ENCODE measurements at places on chromosomes 12 and 14.

- DNase-seq = peak; percentile 70
Measured at GRCh38 chr14:31229638-31230572, 22.3 kb upstream of the HECTD1 start.

GRCh38 chr12:124126950-124127655, 154.1 kb downstream of the ZNF664 start:
- DNase-seq = no peak

DNA sequence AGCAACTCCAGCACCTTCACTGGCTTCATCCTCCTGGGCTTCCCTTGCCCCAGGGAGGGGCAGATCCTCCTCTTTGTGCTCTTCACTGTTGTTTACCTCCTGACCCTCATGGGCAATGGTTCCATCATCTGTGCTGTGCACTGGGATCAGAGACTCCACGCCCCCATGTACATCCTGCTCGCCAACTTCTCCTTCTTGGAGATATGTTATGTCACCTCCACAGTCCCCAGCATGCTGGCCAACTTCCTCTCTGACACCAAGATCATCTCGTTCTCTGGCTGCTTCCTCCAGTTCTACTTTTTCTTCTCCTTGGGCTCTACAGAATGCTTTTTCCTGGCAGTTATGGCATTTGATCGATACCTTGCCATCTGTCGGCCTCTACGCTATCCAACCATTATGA, 6.8 kb downstream of the OR11G2 start:
- no peak for DNase-seq

DNA sequence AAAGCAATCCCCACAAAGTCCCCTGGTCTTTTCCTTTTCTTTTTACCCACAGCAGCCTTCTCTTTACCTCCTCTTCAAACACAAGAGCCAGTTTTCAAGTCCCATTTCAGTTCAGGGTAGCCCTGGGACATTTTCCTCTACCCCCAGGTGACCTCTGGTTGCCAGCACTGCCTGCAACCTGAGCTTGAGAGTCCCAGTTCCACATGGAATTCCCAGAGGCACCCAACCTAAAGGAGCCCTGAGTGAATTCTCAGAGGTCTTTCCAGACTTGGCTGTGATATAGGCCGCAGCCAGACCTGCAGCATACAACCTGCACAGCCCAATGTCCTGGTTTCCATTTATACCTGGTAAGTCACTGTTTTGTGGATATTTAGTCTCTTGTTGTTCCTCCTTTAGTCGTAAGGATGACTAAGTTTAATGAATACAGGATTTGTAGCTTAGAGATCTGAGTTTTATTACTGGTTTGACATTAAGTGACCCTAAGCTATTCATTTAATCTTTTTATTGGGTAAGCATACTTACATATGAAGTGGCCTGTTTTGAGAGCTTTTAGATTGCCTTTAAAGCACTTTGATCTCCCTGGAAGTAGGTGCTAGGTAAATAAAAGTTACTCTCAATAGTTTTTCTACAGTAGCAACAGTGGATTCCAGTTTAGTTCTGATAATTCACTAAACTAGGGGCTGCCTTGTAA, 159.8 kb downstream of the TGFB3 start:
- peak; percentile 11 for DNase-seq

DNA sequence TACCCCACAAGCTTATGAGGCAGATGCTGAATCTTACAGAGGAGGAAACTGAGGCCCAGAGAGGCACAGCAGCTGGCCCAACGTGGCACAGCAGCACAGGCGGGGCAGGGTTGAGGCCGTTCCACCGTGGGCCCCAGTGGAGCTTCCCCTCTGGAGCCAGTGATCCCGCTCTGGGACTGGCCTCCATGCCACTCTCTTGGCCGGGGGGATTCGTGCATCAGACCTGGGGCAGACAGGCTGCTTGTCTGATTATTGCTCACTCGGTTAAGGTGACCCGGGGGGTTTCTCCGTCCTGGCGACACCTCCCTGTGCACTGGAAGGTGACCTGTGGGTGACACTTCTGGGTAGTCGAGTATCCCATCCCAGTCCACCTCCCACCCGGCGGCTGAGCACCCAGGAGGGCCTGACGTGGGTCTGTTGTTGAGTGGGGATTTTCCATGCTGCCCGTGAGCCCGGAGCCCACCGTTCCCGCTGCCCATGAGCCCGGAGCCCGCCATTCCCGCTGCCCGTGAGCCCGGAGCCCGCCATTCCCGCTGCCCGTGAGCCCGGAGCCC, 27.8 kb downstream of the NOC4L start:
- no peak for DNase-seq

DNA sequence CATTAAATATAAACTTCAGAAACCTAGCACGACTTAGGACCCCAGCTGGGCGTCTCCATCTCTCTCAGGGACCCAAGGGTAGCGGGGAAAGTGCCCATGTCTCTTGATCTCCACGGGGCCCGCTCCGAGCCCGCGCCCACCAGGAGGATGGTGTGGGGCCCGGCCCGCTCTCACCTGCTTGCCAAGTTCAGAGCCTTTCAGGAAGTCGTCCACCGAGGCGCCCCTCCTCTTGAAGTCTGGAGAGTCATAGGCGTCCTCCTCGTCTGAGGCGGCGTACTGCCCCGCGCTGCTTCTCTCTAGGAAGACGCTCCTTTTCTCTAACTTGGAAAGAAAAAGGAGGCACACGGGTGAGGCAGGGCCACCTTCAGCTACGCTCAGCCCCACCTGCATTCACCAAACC, 96.9 kb downstream of the PIWIL1 start:
- DNase-seq = no peak

GRCh38 chr12:57129889-57130288, 1.6 kb downstream of the LRP1 start:
- DNase-seq = no peak

DNA sequence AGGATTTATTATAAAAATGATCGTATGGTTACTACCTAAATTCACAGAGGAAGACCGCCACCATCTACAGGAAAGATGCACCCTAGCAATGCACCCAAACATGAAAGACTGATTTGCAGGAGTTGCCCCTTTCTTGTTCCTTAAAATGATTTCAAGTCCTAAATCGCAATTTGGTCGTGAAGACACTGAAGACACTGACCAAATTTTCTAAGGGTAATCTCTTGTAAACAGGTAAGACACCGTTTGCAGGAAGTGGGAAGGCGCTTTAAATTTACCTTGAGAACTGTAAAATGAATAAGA, 1.0 kb downstream of the SOS2 start:
- no peak for DNase-seq

DNA sequence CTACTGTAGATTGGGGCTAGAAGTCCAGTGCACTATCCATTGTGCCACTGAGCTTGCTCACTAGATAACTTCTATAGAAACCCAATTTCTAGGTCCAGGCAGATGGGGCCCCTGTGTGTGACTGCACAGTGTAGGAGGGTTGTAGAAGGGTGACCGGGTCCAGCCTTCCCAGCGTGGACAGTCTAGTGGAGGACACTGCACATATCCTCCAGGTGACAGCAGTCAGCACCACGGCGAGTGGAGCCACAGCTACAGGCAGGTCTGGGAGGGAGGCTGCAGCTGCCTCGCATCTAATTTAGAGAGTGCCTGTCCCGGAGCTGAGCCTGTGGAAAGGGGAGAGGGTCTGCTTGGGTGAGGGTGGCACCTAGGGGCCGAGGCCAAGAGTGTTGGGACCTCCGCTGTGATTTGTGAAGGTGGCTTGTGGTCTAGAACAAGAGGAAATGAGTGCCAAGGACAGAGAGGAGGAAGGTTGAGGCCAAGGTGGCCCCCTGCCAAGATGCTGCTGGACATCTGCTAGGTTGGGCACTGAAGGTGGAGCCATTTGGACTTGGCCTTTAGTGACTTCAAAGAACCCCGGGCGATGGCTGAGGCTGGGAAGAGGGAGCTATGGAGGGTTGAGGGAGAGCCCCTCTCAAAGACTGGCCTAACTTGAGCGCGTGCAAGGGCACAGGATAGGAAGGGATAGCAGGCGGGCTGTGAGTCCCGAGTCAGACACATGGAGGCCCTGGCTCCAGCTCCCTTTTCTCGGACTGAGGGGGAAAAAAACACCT, 46.0 kb upstream of the TRAF3 start:
- no peak for DNase-seq

GRCh38 chr14:90319173-90319572, 12.6 kb downstream of the NRDE2 start:
- no peak for DNase-seq

- no peak for DNase-seq
Measured at GRCh38 chr12:26017484-26018211, 59.2 kb downstream of the RASSF8 start.

DNA sequence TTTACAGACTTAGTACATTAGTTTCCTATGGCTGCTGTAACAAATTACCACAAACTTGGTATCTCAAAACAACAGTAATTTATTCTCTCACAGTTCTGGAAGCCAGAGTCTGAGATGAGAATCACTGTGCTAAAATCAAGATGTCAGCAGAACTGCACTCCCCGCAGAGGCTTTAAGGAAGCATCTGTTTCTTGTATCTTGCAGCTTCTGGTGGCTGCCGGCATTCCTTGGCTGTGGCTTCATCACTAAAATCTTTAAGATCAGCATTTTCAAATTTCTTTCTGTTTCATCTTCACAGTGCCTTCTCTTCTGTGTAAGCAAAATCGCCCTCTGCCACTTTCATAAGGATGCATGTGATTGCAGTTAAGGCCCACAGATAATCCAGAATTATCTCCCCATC, 9.4 kb downstream of the STON2 start:
- DNase-seq = no peak

- DNase-seq = no peak
Measured at GRCh38 chr12:74111688-74112360, 425.8 kb upstream of the ATXN7L3B start.

GRCh38 chr12:49026678-49027480, 8.3 kb upstream of the PRKAG1 start:
- DNase-seq = no peak

- no peak for DNase-seq
Measured at GRCh38 chr12:80756875-80757274, 40.2 kb downstream of the MYF5 start.

- no peak for DNase-seq
Measured at GRCh38 chr12:5017638-5018348, 25.9 kb upstream of the KCNA5 start.

DNA sequence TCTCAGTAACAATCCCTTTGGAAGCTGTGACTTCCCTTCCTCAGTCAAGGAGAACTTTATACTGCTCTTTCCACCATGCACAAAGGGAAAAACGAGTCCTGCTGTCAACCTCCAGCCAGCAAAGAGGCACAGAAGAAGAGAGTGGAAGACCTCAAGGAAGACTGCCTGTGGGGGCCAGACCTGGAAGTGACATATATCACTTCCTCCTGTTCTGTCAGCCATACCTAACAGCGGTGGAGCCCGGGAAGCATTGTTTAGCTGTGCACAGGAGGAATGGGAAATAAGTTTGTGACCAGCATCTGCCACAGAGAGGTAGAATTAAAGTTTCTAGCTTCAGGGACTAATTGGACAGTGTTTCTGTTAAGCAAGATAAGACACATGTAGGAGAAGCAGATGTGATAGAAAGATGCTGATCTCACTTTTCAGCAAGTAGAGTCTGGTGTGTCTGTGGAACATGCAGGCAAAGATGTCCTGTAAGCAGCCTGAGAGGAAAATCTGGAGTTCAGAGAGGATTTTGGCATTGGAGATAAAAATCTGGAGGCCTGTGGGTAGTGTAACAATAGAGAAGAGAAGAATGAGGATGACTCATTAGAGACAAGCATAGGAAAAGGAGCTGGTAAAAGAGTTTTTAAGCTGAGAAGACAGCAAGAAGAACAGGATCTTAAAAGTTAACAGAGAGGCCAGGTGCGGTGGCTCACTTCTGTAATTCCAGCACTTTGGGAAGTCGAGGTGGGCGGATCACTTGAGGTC, 141.6 kb upstream of the CPSF6 start:
- no peak for DNase-seq

GRCh38 chr14:35365130-35366055, 39.2 kb downstream of the NFKBIA start:
- DNase-seq = peak; percentile 90

GRCh38 chr12:65653946-65654629, 170.2 kb upstream of the HMGA2 start:
- no peak for DNase-seq

DNA sequence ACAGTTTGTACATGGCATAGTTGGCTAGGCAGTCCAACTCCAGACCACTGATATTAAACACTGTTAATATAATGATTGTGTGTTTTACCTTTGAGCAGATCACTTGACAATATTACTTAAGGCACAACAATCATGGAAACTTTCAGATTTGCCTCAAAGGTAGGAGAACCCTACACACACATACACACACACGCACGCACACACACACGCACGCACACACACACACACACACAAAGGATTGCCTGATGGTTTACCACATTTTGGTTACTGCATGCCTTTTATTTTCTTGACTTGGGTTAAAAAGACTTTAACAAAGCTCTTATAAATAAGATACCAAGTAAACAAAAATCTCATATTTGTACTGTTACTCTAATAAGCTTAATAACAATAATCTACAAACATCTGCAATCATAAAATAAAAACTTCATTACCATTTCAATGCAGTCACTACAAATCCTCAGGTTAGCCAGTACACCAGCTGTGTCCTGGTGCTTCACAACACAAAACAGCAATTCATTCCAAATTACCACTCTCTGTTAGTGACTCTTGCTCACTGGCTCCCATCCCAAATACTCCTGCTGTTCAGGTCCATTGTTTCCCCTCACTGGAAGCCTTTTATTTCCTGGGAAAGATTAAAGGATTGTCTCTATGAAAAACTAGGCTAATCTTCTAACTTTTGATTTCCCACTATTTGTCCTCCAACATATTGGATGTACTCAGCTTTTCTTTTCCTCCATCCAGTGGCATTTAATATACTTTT, 175.2 kb upstream of the ATP2B1 start:
- no peak for DNase-seq

DNA sequence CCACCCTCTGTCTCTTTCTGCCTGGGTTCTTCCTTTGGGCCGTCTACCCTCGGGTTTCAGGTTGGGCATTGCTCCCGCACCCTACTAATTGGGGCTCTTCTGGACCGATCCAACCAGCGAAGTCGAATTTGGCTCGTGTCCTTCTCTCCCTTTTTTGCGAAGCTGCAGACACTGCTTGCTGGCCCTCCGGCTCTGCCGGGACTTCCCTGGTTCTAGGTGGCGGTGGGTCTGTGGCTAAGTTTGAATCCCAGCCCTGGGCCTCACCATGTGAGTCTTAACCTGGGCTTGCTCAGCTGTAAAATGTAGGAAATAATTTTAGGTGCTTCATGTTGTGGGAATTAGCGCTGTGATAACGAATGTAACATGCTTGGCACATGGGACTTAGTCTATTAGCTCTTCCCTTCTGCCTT, 418 bp upstream of the CISTR start:
- no peak for DNase-seq

- DNase-seq = no peak
Measured at GRCh38 chr14:21431126-21431525, 24.8 kb downstream of the CHD8 start.

DNA sequence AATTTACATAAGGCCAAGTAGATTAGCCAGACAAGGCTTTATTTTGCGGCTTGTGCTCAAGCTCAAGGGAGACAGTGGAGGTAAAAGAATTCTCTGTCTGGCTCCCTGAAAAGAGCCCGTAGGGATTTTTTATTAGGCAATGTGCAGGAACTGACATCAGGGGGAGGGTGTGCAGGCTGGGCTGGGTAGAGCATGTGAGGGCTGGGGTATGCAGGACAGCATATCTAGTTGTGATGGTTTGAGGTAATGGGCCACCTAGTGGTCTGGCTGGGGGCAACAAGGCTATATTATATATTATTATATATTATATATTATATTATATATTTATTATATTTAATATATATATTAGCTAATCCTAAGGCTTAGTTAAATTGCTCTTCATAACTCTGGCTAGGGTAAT, 102.1 kb downstream of the TMEM117 start:
- DNase-seq = no peak
